ENCODE measurements at places on chromosomes 4 and X.

- DNase-seq: no peak
Observed at GRCh38 chr4:613126-613525, 12.2 kb upstream of the PDE6B start.

GRCh38 chr4:180219080-180219479 lies 2024.1 kb upstream of the TENM3 start:
- no peak for DNase-seq

DNA sequence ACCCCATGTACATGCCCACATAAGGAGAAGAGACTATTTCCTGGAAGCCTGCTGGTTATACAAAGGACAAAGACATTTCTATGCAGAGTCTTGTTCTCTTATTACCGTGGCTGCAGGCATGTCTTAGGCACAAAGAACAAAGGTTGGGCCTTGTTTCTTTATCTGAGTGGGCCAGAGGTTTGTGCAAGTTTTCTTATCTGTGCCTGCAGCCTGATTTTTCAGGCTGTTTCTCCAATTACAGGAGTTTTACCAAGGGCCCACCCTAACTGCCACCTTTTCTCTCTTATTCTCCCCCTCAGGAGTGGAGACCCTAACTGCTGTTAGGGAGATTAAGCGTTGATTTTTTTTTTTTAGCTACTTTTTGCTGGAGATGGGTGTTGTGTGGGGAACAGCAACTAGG lies 3.5 kb downstream of the TENT5D start:
- no peak for DNase-seq

DNA sequence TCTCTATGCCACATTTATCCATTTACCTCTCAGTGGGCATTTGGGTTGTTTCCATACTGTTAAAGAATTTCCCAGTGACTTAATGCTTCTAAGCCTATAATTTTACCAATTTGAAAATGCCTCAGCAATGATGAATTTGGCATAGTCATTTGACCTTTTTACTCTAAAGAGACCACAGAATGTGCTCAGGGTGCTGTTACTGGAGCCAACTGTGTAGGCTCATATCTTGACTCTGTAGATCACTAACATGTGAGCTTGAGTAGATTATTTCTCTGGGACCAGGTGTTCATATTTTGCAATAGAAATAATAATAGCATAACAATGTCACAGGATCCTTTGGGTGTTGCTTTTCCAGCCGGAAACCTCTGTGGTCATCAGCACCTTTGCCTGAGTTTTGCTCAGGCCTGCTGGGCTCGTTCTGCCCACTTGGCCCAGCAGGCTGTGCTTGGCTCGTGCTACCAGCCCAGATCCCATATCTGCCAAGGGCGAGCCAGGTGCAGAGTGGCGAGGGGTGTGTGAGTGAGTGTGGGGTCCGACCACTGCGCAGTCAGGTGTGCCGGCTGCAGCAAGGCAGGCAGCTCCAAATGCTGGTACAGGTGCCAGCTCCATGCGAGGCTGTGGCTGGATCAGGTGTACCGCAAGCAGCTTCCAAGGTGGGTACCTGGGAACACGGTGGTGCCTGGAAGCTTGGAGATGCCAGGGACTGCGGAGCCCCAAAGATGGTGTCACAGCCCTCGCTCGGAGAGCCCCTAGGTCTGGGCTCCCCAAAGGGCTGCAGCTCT lies 70.6 kb upstream of the ANK2 start:
- DNase-seq: no peak

GRCh38 chrX:129998021-129998420 lies 15.6 kb downstream of the BCORL1 start:
- DNase-seq: no peak

GRCh38 chr4:30770049-30770549 lies 49.9 kb downstream of the PCDH7 start:
- no peak for DNase-seq

Measured in activated CD4-positive, alpha-beta T cell treated with anti-CD3 and anti-CD28 coated beads, Interleukin-10, Interleukin-2, amounts not matched to agents 100 ng/mL and 50 ng/mL, durations not matched to agents 16 hours and 8 hours (primary cell).